Activated T-helper 17 cell treated with anti-CD3 and anti-CD28 coated beads, Interleukin-2, amount 50 U/mL, for 72 hours (primary cell): ENCODE measurements at places on chromosomes 6 and 20. TPM values are rescaled to one million over a fixed set of nuclear protein-coding genes. Genes with fewer than 3 reads are reported as not detected.

Gene ARMC12
- 1.8 TPM for total RNA-seq

Gene BFSP1
- total RNA-seq: 0.58 TPM

Gene NUS1
- total RNA-seq: 34.5 TPM

Gene NMBR
- total RNA-seq: not detected

Gene SLC13A3
- total RNA-seq: not detected

Gene CARMIL1
- 7.6 TPM for total RNA-seq
